ENCODE measurements at places on chromosomes 3 and 15.
A peak's percentile ranks its signal among the peaks of the same experiment; 100 is the strongest.

GRCh38 chr15:64279131-64279530 is 76.8 kb downstream of the CSNK1G1 start:
- DNase-seq = no peak

DNA sequence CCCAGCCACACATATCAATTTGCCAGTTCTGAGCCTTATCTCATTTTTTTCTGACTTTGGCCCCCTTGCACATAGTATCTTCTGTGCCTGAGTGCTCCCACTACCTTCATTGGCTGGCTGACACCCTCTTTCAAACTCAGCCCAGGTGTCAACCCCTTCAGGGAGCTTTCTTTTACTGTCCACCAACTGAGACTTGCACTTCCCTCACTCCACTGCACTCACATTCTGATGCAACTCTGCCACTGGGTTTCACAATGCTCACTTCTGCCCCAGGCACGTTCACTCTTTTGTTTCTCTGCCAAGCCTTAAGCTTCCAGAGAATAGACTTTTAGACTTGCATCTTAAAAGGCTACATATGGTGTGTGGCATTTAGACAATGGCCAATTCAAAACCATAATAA is 101.5 kb upstream of the CBLB start:
- DNase-seq = peak; percentile 96

DNA sequence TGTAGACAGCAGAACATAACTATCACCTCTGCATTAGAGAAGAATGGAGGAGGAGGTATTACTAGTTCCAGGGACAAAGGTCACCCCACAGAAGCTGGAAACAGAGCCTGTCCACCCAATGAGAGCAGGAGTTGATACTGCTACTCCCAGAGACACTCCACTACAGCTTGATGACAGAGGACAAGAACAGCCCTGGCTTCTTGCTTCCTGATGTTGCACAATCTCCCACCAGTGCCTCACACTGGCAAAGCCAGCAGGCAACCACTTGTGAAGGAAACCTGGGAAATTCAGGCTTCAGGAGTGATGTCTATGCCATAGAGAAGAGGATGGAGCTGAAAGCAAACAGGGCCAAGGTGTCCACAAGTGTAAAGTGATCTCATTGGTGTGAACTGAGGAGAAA is 78.0 kb upstream of the POU1F1 start:
- DNase-seq = no peak

DNA sequence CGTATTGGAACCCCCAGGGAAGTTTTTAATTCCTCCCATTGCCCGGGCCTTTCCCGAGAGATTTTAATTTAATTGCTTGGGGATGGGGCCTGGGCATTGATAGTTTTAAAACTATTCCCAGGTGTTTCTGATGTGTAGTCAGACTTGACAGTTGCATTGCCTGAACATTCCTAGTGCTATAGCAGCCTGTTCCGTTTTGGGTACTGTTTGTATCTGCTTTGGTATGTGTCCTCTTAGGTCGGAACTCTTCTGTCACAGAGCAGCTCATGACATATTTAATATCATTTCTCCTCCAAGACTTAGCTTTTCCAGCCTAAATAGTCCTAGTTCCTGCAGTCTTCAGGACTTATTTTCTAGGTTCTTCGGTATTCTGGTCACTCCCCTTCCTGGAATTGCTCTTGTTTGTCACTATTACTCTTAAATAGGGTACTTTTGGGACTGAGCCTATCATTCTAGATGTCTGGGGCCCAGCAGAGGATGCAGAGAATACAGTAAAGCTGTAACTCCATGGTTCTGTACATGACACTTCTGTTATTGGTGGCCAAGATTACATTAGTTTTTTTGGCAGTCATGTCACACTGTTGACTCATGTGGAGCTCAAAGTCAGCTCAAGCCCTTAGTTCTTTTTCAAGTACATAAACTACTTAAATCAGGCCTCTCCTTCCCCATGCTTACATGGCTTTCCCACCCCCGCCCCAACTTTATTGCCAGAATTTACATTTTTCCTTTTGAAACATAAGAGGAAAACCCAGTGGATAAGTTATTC is 81.5 kb downstream of the BBX start:
- peak; percentile 56 for DNase-seq

- DNase-seq = no peak
Observed at GRCh38 chr15:39159833-39160232, 421.0 kb upstream of the THBS1 start.

DNA sequence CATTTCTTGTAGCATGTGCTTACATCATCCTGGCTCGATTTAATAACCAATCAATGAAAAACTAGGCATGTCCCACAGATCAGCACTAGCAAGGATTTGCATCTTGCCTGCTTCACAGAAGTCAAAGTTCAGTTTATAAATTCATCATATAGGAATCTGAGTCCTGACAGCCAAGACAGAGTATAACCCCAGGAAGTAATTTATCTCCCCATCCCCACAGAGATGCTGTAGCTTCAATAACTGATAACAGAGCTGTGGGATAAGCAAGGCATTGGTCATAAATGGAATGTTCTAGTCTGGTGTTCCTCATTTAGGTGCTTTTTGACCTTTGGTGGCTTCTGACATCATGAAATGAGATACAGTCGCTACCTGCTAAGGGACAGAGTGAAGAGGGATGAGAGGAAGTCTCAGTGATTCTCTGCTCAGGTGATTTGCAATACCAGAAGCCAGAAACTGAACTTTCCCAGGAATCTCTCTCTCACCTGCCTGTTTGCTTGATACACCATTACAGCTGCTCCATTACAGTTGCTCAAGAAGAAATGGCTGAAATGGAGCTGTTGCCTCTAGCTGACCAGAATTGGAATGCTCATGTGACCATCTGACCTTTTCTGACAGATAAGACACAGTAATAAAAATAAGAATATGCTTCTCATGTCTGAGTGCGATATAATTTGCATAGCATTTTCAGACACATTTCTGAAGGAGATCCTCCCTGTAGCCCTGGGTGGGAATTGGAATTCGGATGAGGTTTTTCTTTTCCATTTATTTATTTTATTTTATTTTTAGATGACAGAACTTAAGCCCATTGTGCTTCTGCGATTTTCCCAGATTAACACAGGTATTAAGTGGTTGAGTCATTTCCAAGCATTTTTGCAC is 217.1 kb upstream of the KCNMB2 start:
- no peak for DNase-seq

DNA sequence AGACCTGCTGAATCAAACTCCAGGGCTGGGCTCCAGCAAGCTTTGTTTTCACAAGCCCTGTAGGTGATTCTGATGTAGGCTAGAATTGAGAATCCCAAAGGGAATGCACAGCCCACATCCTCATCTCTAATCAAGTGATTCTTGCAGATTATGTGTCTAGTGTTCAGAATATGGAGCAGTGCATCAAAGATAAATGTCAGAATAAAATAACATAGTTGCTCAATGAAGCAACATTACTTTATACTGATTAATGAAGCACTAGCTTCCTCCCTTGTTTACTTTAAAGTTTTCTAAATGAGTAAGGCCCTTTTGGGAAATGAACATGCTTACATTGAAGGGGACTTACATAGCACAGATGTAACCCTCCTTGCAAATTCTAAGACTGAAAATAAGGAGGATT is 39.2 kb downstream of the NUP210 start:
- DNase-seq = no peak

DNA sequence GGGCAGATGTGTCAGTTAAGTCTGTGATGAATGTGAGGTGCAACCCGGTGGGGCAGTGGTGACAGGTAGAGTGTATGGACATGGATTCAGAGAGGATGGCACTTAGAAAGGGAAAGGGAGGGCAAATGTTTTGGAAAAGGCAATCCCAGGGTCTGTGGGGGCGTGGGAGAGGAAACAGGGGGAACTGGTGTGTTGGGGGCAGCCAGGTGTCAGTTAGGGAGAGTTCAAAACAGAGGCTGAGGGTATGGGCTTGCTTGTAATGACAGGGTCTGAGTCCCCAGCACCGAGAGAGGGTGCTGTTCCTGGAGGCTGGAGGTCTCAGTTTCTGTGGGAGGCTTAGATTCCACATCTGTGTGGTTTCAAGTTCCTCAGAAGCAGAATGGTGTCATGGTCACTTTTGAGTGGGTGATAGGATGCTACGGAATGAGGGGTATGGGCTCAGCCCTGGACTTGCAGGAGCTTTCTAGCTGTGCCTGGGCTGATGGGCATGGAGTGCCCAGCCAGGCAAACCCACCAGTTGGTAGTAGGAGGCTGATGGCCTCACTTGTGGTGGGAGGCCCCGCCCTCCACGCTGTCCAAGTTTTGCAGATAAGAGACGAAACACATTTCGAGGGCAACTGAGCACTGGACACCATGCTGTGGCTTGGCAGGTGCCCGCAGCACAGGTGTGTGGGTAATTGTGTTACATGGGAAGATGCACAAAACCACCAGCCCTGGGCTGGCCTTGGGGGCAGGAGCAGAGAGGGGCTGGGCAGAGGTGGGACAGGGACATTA is 209.4 kb downstream of the RPLP1 start:
- no peak for DNase-seq

DNA sequence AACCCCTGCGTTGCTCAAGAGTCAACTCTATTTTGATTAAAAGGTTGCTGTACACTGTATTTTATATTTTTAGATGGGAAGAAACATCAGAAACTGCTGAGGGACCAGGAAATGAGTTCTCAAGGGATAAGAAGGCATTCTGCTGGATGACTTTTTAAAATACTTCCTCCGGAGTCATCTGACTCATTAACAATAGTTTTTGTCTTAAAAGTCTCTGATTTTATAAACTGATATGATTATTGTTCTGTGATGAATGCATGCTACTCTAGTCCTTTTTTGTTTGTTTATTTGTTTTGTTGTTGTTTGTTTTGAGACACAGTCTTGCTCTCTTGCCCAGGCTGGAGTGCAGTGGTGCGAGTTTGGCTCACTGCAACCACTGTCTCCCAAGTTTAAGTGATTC is 18.2 kb upstream of the HLTF start:
- no peak for DNase-seq

GRCh38 chr3:183799461-183799860 is 25.9 kb downstream of the MAP6D1 start:
- DNase-seq = no peak

- no peak for DNase-seq
Observed at GRCh38 chr15:83980637-83981036, 254.9 kb upstream of the GOLGA6L4 start.

GRCh38 chr3:136166507-136166906 is 29.6 kb downstream of the MSL2 start:
- DNase-seq = no peak

- no peak for DNase-seq
Observed at GRCh38 chr15:38557921-38558320, 6.7 kb downstream of the RASGRP1 start.

GRCh38 chr15:63226966-63227401 is 37.6 kb downstream of the RAB8B start:
- DNase-seq = no peak

- DNase-seq = no peak
Observed at GRCh38 chr3:139629033-139629432, 48.7 kb downstream of the NMNAT3 start.

DNA sequence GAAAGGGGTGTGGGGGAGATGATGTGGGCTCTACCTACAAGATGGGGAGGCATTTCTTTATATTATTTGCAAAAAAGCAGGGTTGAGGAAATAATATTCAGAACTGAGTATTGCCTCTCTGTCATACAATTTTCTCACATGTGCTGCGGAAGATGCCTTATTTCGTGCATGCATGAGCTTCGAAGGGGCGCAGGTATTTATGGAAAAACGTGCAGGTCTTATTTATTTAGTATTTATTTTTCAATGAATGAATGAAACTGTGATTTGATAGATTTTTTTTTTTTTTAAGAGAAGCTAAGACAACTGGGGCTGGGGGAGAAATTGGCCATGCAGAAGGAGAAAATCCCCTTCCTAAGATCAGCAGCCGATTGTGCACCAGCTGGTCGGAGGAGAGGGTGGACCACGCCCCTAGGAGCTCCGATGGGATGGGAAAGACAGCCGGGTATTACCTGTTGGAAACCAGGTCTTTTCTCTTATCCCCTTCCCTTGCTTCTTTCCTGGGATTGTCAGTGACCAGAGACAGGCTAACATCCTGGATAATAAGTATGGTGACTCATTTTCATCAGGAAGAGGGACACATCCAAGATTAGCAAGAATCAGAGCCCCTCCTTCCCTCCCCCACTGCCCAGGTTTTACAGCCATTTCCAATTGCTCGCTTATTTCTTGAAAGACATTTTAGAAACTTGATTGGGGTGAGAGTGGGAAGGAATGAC is 875 bp downstream of the GAP43 start:
- no peak for DNase-seq

DNA sequence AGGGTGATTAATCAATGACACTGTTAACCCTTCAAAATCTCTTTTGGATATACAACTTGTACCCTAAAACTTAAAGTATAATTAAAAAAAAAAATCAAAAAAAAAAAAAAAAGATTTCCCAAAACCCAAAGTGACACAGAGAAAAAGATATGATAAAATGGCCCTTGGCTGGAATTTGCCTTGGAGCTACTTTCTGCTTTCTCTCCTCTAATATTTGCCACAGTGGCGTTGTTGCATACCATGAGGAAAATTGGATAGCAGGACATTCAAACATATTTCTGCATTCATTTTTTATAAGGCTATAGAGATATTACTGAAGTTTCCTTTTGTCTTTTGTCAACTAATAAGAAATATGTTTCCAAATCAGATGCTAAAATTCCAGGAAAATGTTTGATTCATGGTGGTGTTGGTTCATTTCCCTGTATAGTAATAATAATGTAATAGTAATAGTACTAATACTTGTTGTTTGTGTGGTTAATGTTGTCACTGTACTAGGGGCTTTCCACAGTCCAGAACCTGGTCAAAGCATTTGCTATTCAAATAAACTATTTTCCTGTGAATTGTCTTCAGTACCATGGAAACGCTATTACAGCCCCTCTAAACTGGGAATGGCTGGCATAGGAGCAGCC is 441.3 kb upstream of the THBS1 start:
- no peak for DNase-seq

DNA sequence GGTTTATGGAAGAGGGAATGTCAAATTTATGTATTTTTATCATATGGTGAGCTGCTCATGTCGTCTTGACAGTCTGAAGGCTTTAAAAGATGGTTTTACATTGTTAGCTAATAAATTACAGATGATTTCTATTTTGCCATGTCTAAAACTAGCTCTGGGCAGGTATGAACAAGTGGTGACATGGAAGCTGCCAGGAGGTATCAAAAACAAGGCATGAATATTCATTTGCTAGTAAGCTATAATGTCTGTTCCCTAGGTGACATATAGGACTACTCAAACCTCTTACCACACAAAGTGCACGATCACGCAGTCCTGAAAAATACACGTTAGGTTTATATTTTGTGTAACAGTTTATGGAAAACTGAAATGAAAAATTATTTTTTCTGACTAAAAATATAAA is 34.8 kb downstream of the ST3GAL6 start:
- no peak for DNase-seq
